Subcutaneous adipose tissue (tissue), 4 donors: ENCODE measurements at places on chromosomes 3 and 15. TPM values are rescaled to one million over a fixed set of nuclear protein-coding genes. Genes with fewer than 3 reads are reported as not detected.

CCDC80 gene
- 260 TPM for total RNA-seq

OXTR gene
- 0.19 TPM for total RNA-seq

PLA2G4F gene
- not detected for total RNA-seq

DLEC1 gene
- total RNA-seq, result 1.1 TPM

ERC2 gene
- not detected for total RNA-seq

LMOD3 gene
- total RNA-seq, result not detected

ZBBX gene
- not detected for total RNA-seq

LRRC34 gene
- total RNA-seq, result 13.2 TPM

ECE2 gene
- total RNA-seq, result not detected

SLC6A11 gene
- total RNA-seq, result not detected
